ENCODE measurements at places on chromosomes 5 and 9.

GRCh38 chr5:140325486-140325885 lies 20.9 kb downstream of the HBEGF start:
- no peak for DNase-seq

DNA sequence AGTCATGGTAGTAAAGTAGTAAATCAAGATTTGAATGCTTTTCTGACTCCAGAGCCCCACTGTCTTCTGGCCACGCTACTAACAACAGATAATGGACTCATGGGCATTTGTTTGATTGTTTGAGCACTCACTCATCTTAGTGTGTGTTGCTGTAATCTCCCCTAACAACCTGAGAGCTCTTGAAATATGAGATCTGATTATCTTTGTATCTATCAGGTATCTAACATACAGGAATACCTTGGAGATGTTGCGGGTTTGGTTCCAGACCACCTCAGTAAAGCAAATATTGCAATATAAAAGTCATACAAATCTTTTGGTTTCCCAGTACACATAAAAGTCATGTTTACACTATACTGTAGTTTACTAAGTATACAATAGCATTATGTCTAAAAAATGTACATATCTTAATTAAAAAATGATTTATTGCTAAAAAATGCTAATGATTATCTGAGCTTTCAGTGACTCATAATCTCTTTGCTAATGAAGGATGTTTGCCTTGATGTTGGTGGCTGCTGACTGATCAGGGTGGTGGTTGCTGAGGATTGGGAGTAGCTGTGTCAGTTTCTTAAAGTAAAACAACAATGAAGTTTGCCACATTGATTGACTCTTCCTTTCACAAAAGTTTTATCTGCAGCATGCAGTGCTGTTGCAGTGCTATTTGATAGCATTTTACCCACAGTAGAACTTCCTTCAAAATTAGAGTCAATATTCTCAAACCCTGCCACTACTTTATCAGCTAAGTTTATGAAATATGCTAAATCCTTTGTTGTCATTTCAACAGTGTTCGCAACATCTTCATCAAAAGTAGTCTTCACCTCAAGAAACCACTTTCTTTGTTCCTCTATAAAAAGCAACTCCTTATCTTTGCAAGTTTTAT lies 92.2 kb downstream of the ZNF462 start:
- DNase-seq = no peak

DNA sequence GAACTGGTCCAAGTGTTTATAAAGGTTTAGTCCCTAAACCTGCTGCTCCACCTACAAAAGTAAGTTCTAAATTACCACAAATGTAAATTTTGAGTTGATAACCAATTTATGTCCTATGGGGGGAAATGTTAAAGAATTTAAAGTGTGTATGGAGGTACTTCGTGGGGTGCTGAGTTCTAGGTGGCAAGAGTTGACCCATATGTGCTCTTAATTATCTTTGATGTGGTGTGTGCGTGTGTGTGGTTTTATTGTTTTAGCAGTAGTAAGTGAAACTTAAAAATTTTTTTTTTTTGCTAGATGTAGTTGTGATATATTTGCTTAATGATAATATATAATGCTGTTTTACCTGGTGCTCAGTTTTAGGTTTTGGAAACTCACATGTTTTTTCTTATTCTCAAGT lies 72.6 kb downstream of the GPBP1 start:
- no peak for DNase-seq

DNA sequence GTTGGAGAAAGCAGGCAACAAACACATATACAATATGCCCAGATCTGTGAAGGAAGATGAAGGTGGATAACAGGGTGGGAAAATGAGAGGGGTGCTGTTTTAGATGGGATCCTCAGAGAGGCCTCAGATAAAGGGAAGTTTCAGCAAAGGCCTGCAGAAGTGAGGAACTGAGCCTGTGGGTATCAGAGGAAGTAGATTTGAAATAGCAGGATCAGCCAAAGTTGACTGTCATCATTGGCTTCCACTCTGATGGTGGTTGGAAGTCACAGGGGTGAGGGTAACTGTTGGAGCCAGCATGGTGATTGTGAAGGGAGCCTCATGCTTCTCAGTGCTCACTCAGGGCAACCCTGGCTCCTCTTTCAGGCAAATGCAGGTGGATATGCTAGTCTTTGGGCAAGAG lies 607.2 kb upstream of the CLINT1 start:
- DNase-seq = peak; percentile 3

DNA sequence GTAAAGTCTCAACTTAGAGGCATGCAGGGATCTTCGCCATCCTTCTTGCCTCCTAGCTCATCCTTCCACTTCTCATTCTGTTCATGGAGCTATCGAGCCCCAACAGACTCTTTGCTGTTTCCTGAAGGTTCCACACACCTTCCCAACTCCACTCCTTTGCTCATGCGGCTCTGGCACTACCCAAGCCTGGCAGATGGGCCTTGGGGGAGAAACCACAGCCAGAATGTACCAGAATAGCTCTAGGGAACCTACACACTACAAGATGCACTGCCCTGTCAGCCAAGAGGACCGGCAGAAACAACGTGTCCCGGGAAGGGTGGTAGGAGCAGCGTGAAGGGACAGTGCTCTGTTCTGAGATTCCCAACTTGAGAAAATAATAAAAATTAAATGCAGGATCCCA lies 178.9 kb downstream of the GABBR2 start:
- no peak for DNase-seq
